ENCODE measurements at places on chromosomes 6 and 20.

DNA sequence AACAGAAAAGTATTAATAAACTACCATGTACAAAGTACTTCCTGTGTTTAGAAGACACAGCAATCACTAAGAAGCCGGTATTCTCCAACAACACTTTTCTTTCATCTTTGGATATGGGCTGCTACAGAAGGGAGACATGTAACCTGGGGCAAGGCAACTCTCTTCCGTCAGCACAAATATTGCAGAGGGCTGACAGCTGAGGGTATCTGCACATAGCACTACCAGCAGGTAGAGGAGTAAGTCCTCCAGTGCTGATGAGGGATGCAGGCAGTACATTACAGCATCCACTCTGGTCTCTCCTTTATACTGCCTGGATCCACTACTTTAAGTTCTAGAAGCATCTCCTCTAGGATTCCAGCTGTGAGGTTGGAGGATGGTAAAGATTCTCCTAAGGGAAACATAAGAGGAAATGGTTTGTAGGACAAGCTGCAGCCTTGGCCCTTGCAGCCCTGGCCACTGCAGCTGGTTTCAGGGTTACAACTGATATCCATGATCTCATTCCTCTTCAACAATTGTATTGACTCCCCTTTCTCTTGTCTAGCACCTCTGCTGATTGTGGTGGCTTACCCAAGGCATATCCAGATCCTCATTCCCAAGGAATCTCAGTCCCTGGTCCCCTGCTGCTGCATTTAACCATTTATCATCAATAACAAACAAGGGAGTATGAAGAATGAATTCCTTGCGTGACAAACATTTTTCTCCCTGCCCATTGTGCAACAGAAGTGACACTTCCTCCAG, 110.7 kb upstream of the ADGRF1 start:
- DNase-seq: no peak

GRCh38 chr6:135258970-135259369, 77.9 kb downstream of the MYB start:
- DNase-seq: no peak

DNA sequence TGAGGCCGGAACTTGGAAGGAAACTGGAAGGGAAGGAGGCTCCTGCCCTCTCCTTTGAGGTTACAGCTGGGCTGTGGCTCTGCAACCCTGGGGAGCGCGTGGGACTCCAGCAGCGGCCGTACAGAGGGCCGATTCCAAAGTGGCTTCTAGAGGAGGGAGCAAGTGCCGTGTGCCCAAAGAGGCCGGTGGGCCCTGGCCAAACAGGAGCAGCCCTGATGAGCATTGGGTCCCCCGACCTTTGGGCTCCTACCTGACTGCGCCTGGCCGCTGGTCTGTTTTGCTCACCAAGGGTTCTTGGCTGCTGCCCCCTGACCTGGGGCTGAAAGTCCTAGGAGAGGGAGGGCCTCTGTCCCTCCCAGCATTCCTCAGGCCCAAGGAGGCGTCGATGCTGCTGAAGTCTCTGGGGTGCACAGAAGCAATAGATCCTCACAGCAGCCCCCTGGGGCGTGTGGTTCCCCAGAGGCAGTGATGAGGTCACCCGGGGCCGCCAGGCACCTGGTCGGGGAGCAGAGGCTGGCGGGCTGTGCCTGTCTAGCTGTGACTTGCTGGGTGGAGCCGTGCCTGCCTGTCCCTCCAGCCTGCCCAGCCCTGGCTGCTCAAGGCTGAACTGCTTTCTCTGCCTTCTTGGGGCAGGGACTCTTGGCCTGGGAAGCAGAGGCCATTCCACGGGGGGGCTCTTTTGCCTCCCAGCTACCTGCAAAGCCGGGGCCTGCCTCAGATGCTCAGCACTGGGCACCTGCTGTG, 9.8 kb downstream of the RBM38 start:
- peak; percentile 83 for DNase-seq

DNA sequence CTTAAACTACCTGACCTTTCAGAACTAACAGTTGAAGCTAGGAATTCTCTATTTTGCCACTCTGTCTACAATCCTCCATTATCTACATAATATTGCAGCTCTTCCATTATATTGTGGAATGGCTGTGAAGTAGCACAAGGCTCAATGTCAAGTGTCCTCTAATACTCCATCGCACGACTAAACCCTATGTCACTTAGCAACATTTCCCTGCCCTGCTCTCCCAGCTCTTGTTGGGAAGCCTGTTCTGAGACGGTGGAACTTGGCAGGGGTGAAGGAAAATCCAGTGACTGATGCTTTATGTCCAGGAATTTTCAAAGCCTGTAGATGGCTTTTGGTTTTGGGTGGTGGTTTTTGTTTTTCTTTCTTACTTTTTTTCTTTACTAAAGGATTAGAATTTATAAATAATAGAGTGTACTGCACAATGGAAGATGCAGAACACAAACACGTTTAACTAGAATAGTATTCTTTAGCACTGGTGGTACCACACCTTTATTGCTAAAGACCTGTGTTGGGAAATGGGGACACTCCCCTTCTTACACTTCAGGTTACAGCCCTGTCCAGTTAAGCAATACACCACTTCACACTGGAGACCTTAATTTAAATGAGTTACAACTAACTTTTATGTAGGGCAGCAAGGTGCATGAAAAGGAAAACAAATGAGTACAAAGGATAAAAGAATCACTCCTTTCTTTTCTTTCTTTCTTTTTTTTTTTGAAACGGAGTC, 20.7 kb upstream of the AMD1 start:
- no peak for DNase-seq

- DNase-seq: no peak
Measured at GRCh38 chr20:53774461-53775203, 181.0 kb upstream of the ZNF217 start.

GRCh38 chr20:3407771-3408637, 535 bp upstream of the DNAAF9 start:
- DNase-seq: peak; percentile 65

DNA sequence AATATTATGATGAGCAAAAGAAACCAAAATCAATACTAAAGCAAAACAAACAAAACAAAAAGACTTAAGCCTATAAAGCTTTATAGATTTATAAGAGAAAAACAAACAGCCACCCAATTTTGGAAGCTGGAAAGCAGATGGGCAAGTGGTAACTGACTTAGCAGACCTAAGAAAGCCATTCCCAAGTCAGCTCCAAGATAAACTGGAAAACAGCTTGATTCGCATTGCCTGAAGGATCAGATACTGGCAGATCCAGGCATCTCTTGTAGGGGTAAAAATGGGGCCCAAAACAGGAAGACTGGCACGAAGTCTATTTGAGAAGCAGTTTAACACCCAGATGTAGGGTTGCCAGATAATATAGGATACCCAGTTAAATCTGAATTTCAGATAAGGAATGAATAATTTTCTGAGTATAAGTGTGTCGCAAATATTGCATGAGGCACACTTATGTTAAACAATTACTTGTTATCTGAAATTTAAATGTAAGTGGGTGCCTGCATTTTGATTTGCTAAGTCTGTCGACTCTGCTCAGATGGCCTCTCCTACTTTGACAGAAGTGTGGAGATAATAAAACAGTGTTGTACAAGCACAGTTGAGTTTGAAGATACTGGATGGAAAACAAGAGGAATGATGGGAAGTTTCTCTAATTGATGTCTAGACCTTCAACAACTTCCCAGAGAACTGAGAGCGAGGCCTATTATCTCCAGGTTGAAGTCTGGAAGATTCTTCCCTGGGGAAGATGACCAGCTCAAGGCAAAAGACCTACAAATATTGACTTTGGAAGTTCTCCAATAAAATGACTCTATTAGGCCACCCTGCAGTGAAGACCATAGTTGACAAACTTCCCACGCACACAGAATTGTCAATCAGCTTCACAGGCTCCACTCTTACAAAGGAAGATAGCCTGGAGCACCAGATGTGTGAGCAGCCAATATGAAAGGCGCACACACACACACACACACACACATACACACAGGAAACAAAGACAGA, 113.4 kb downstream of the FAM50B start:
- no peak for DNase-seq

- DNase-seq: no peak
Measured at GRCh38 chr6:33198159-33198852, 2.2 kb downstream of the RXRB start.

DNA sequence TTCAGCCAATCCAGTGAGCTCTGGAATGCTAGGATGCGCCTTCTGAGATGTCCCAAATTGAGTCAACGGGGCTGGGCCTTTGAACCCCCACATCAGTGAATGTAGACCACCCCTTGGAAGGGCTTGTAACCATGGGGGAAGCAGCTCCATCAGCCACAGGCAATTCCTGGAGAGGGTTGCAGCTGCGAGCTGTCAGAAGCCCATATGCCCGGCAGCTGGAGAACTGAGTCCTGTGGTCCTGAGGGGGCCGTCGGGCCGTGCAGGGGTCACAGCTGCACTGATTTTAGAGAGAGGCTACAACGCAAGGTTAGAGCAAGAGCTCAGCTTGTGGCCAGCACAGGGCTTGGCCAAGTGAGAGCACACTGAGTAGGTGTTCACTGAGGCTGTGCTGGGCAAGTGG, 121.3 kb downstream of the TOX2 start:
- DNase-seq: no peak

GRCh38 chr6:8245726-8246125, 143.4 kb upstream of the EEF1E1 start:
- DNase-seq: no peak

DNA sequence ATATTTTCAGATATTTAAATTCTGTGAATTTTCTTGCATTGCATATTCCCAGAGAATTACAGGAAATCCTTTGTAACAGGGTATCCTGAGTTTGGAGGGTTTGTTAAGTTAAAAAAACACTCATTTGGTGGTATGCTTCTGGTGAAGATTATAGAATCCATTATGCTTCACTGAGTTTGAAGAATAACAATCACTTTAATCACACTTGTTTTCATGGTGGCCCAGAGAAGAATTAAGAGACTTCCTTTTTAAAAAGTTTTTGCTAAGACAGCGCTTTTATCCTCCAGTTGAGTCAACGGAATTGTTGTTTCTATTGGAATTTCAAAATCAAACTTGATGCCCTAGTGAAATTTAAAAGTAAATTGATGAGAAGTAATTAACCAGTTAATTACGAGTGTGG, 17.4 kb downstream of the PLEKHG1 start:
- DNase-seq: no peak

GRCh38 chr6:814378-815347, 121.7 kb upstream of the EXOC2 start:
- no peak for DNase-seq

GRCh38 chr6:65979120-65979519, 272.1 kb upstream of the EYS start:
- no peak for DNase-seq

DNA sequence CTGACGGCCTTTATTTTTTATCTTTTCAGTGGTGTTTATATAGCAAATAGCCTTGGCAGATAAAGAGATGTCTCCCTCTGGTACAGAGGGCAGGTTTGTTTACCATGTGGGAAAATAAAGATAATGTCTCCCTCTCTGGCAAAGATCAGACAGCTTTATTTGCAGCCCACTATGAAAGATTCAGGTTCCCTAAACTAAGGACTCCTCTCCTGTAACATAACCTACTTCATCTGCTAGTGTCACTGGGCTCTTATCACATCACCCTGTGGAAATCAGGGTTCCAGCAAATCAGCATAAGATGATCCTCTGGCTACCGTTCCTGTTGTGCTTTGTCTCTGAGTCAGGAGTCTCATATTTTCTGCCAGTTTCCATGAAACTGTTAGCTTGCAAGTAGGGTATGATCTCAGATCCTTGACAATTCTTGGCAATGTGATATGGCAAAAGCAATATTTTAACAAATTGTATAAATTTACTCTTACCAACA, 3.1 kb downstream of the FBXL4 start:
- no peak for DNase-seq

DNA sequence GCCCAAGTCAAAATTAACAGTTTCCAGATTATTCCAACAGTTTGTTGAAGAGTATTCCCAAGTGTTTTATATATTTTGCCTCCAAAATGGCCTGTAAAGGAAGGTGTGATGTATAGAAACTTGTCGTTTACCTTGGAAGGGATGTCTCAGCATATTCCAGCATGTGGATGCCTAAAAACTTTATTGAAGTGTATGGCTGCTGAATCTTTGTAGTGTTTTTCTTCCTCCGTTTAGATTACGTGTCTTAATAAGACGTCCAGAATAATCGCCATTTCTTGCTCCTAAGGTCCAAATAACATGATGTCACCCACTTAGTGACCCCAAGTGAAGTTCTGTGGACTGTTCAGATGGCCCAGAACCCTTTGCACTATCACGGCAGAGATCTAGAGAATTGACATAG, 18.0 kb upstream of the SF3B5 start:
- no peak for DNase-seq

- DNase-seq: no peak
Measured at GRCh38 chr20:3614466-3614865, 48.7 kb downstream of the GFRA4 start.

DNA sequence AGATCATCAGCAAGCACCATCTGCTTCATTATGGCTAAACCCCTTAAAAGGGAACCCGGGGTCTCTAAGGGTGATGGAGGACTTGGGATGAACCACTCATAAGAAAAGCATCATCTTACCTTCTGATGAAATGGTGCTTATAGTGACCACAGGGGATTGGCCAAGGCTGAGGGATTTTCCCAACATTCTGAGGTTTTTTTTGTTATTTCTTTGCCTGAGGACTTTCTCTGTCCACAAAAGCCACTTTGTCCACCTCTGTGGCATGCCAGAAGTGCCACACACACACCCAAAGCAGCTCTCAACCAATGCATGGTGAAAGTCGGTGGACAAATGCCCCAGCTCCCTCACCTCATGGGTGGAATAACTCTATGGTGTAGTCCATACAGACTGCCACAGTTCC, 79.3 kb upstream of the TOP1 start:
- no peak for DNase-seq

- peak; percentile 54 for DNase-seq
Measured at GRCh38 chr20:19974630-19975435, 42.3 kb upstream of the NAA20 start.

- DNase-seq: no peak
Measured at GRCh38 chr20:19855416-19855815, 97.4 kb downstream of the RIN2 start.

DNA sequence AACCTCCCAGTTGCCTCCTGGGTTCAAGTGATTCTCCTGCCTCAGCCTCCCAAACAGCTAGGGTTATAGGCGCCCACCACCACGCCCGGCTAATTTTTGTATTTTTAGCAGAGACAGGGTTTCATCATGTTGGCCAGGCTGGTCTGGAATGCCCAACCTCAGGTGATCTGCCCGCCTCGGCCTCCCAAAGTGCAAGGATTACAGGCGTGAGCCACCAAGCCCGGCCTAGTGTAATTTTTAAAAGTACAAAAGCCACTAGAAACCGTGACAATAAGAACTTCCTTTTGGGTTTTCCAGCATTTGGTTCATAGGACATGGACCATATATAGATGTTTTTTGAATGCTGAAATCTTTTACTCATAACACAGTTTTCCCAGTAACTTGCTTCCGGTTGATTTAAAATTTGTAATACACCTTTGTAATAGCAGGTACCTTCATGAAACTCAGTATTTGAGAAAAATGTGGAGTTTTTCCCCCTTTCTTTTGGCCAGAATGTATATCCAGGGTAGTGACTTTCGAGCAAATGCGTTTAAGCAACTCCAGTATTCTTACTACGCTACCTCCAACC, 467 bp downstream of the PXT1 start:
- DNase-seq: no peak

GRCh38 chr6:169022079-169022478, 231.6 kb downstream of the THBS2 start:
- no peak for DNase-seq

- no peak for DNase-seq
Measured at GRCh38 chr20:49420292-49420691, 62.2 kb downstream of the KCNB1 start.

GRCh38 chr6:158854214-158855101, 35.3 kb upstream of the EZR start:
- no peak for DNase-seq

- no peak for DNase-seq
Measured at GRCh38 chr20:10006447-10007090, 28.2 kb upstream of the ANKEF1 start.

Data from CD4-positive, alpha-beta T cell treated with Interferon gamma for 1 hour (primary cell).